ENCODE measurements at places on chromosomes 1 and 21.

DNA sequence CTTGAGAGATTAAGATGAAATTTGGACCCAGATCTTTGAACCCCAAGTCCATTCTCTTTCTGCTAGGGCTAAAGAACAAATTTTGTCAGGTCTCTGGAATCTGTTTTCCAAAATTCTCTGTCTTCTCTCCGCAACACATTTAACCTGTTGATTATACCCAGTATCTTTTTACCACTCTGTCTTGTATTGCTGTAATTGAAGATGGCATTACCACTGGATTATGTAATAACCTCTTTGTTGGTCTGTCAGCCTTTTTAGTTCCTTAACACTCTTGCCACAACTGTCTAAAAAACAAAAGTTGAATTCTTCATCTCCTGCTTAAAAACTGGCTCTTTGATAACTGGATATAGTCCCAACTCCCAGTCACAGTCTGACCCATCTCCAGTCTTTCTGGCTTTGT is 3.0 kb downstream of the SRP9 start:
- DNase-seq = no peak

GRCh38 chr1:100234432-100234831 is 15.2 kb downstream of the DBT start:
- DNase-seq = no peak

DNA sequence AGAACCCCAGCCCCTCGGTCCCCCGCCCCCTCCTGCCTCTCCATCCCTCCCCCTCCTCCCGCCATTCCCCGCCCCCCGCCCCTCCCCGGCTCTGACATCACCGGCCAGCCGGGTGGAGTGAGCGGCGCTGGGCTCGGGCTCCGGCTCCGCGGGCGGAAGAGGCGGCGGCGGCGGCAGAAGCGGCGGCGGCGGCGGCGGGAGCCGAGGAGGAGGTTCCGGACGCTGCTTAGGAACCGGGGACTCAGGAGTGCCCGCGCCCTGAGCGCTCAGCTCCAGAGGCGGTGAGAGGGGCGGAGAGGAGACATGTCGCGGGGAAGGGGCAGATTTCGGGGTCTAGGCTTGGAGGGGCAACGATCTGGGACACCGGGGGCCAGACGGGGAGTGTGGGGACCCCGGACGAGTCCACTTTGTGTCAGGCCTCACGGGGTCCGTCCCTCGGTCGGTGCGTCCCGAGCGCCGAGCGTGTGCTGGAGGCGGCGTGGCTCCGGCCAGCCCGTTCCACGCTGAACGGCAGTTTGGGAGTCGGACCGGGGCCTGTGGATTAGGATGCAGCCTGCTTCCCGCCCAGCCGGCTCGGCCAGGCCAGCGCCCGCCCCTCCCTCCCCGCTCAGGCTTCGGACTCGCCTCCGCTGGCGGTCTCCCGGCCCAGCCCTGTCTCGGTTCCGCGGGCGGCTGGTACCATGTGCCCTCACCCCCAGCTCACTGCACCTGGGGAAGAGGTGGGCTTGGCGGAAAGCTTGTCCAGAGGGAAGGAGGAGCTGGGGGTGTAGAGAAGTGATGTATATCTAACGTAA is at the start of gene PEA15:
TSS of gene PEA15 (plus strand) at position 143 of the 794 bp plus-strand sequence. CDS start 6,161 bp downstream, outside the sequence.
- DNase-seq = peak; percentile 90

- DNase-seq = no peak
These were observed 566.0 kb downstream of the AJAP1 start for GRCh38 chr1:5220421-5220820.

- no peak for DNase-seq
These were observed 61.4 kb upstream of the TNFSF18 start for GRCh38 chr1:173112129-173112528.

- peak; percentile 57 for DNase-seq
These were observed 6.1 kb downstream of the PFKFB2 start for GRCh38 chr1:207058878-207059867.

- peak; percentile 97 for DNase-seq
These were observed 9.8 kb downstream of the ATP8B2 start for GRCh38 chr1:154335025-154335714.

- DNase-seq = no peak
These were observed 55.0 kb upstream of the SYT6 start for GRCh38 chr1:114208714-114209113.

DNA sequence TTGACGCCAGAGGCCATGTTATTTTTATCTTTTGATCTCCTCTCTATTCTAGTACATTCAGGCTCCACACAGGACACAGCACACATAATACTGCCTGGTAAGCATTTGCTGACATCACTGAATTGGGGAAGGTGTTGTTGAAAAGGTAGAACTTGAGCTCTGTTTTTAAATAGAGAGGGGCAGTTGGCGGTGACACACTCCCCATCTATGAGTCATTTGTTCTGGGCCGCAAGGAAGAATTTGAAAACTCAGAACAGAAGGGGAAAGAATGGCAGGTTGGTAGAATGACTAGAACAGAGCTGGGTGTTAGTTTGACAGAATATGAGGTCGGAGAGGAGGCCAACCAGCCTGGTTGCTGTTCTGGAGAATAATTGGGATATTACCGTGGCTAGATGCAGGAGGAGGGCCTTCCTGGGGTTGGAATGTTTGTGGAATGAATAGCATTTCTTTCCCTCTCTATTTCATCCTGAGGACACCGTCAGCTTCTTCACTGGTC is 52.1 kb upstream of the ERRFI1 start:
- DNase-seq = peak; percentile 38

DNA sequence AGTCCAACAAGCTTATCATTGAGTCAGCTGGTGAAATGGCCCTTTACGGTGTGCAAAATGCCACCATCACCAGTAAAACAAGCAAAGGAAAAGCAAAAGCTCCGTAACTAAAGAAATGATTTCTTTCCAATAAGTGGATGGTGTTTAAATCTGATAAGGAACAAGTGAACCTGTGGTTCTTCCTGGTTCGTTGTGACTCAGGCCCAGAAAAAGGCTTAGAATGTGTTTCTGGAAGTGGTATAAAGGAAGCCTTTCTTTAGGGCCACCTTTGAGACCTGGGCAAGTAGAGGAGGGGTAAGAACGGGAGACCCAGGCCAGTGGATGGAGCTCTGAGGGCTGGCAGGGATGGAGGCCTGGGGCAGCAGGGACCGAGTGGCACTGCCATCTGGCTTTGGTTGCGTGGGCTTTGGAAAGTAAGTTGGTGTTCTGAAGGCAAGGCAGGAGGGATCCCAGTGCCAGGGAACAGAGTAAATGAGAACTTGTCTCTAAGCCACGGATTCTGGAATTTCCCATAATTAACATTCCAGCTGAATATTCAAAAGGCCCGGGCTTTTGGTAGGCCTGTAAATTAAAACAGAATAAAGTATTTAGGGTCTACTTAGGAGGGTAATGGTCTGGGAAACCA is 87.9 kb upstream of the LMO4 start:
- peak; percentile 9 for DNase-seq

DNA sequence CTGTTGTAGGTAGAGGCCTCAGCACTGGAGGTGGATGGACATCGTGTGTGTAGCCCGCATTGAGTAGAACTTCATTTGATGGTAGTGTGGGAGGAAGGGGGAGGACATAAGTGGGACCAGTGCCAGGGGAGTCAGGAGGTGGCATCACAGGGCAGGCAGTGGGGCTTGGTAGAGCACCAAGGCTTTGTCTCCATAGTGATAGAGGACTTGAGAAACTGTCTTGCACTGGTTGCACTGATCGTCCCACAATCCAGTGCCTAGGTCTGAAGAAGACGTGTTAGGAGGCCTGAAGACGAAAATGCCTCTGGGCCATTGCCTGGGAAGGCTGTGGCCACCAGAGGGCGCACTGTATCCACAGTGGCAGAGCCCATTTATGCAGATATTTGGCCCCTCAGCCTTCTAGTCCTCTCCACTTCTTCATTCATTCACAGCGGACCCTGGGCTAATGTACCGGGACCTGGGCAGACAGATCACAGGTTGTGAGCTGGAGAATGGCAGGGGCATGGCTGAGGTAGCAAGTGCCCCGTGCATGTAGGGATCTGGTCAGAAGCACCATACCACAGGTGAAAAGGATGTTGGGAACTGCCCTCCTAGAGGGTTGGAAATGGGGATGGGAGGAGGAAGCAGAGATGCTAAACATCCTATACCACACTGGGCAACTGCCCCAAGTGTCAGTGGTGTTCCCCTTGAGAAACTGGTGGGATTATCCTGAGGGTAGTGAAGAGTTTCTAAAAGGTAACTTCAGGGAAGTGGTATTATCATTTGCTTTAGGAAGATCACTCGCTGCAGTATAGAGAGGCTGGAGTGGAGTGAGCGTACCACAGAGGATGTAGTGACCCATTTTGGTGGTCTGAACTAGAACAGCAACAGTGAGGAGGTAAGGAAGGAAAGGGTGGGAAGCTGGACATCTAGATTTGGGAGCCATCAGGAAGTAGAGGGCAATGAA is 95.3 kb downstream of the PIK3R3 start:
- DNase-seq = peak; percentile 92

DNA sequence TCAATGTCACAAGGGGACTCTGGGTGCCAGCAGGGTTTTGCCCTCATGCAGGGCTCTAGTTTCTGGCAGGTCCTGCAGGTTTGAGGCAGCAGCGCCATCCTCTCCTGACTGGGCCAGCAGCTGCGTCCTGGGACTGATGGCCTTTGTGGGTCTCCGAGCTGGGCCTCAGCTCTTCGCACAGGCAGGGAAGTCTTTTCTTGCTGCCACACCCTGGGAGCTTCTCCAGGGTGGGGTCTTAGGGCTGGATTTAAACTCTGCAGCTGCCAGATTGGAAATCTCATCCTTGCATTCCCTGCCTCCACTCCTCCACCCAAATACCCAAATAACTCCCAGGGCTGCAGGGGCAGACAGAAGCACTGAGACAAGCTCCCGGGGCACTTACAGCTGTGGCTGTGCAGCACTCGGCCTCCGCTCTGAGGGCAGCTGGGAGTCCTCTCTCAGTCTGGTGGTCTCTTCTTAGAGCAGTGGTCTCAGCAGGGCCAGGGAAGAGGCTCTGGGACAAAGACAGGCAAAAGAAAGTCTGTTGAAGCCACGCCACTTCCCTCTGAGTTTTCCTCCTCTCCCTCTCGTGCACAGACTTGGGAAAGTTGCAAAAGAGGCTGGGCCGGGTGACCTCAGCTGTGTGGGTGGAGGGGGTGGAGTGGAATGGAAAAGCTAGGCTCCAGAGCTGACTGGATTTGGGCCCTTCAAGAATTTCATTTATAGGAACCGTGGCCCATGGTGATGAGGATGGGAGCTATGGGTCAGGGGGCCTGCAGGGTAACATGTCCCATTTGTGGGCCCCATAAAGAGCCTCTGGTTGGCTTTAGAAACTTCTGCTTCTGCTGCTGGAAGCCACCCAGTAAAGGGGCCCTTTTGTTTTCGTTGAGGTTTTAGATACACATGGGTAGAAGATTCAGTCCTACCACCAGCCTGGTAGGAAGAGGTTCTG is at the start of gene RAB7B:
TSS of gene RAB7B (minus strand) at position 525 of the 931 bp plus-strand sequence. CDS start 9,260 bp downstream, outside the sequence.
- DNase-seq = no peak

DNA sequence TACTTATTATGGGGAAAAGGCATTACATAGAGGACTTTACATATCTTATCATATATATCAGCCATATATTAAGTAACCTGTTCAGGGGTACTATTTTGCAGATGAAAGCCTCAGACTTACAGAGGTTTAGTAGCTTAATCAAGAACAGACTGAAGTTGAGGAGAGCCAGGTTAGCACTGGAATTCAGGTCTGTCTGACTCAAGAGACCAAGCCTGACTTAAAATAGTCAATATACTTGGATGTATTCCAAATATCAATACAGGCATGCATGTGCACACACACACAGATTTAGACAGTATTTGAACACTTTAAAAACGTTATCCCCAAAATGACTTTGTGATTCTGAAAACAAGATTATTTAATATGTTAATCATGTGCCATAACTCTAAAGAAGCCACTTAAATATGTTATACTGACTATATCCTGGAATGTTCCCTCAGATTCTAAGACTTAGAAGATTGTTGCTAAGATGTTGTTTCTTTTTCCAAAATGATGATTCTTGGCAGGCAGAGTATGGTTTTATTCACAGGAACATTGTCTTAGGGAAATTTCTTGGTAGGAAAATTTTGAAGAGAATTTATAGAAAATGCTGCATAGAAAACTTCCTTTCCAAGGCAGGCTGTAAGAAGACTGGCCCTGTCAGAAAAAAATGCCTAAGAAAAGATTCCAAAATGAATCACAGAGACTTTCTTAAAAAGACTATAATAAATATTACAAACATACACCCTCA is 61.6 kb downstream of the ADAMTS1 start:
- no peak for DNase-seq

GRCh38 chr1:176211396-176212165 is 4.5 kb upstream of the COP1 start:
- DNase-seq = no peak

DNA sequence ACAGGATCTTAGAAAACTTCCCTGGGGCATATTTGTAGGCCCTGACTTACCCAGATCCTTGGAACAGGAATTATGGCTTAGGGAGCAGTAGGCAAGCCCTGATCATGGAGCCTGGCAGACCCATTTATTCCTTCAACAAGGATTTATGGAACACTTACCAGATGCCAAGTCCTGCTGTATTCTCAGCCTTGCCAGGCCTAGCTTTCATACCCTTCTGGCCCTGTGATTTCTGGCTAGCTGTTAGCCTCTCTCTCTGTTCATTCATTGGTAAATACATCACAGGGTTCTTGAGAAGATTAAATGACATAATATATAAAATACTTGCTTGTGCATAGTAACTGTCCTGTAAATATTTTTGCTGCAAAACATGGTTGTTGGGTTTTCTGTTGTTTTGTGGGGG is 32.4 kb upstream of the SRP9 start:
- no peak for DNase-seq

- DNase-seq = no peak
These were observed 70.3 kb downstream of the CD46 start for GRCh38 chr1:207822124-207822601.

- no peak for DNase-seq
These were observed 34.6 kb upstream of the SLC45A1 start for GRCh38 chr1:8283058-8283884.

DNA sequence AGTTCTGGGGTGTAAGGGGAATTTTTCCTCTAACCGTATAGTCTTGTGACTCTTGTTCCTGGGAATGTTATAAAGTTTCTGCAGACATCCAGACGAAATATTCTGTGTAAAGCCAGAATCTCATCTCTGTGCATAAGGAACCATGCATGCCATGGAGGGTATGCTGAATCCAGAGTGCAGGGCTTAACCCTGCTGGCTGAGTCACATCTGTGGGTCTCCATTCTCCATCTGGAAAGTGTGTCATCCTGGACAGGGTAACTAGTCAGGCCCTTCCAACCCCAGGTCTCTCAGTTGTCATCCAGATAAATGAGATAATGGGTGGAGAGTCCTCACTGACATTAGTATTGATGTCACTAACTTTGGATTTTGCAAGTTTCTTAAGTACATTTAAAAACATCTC is 48.8 kb downstream of the ATP5PO start:
- no peak for DNase-seq

- no peak for DNase-seq
These were observed 297.6 kb downstream of the TTLL7 start for GRCh38 chr1:83701355-83701754.

GRCh38 chr1:201169203-201169602 is 14.9 kb upstream of the TMEM9 start:
- no peak for DNase-seq

DNA sequence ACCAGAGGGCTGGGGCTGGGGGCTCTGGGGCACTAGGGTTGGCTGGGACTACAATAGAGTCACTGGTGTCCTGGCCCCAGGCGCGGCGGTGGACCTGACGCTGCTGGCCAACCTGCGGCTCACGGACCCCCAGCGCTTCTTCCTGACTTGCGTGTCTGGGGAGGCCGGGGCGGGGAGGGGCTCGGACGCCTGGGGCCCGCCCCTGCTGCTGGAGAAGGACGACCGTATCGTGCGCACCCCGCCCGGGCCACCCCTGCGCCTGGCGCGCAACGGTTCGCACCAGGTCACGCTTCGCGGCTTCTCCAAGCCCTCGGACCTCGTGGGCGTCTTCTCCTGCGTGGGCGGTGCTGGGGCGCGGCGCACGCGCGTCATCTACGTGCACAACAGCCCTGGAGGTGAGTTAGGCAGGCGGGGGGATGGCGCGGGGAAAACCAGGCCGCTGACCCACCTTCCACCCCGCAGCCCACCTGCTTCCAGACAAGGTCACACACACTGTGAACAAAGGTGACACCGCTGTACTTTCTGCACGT is 4.1 kb downstream of the TIE1 start:
- DNase-seq = no peak

Data from GM23338 (cell line).